ENCODE measurements at places on chromosomes 5 and 9. TPM values are rescaled to one million over a fixed set of nuclear protein-coding genes. Genes with fewer than 3 reads are reported as not detected.

Gene NMUR2
- total RNA-seq: not detected

Gene F2RL1
- 0.14 TPM for total RNA-seq

Gene MGAT1
- 119 TPM for total RNA-seq

Gene RBM27
- total RNA-seq: 28.9 TPM

Gene KLF4
- total RNA-seq: 1.0 TPM

Gene FOXD4
- total RNA-seq: not detected

Measured in activated CD4-positive, alpha-beta T cell treated with anti-CD3 and anti-CD28 coated beads, Interleukin-2, amount 10 ng/mL, durations not matched to agents 24 days and 14 days (primary cell).